Progenitor cell of endocrine pancreas (in vitro differentiated cells): ENCODE measurements at places on chromosomes 11 and 22.

GRCh38 chr22:40782521-40782920 lies 36.6 kb downstream of the SLC25A17 start:
- DNase-seq, result no peak

DNA sequence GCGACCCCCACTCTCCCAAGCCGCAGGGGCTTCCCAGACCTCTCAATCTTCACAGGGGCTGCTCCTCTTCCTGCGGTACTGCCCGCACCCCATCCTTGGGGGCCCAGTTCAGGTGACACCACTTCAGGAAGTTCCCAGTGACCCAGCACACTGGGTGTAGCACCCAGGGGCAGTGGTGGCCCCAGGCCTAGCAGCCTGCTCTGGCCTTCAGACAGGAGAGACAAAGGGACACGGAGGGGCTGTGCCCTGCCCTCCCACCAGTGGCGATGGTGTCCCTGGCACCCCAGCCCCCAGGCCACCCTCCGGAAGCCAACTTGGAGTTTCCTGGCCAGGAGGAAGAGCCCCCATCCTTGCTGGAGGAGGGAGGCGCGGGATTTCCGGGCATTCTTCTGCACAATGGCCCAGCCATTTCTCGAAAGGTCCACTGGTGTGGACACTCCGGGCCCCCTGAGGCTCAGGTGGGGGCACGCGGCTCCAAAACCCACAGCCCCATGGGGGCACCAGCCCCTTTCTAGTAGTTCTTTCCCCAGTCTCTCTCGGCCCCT lies 978 bp upstream of the CLDN5 start:
- no peak for DNase-seq

DNA sequence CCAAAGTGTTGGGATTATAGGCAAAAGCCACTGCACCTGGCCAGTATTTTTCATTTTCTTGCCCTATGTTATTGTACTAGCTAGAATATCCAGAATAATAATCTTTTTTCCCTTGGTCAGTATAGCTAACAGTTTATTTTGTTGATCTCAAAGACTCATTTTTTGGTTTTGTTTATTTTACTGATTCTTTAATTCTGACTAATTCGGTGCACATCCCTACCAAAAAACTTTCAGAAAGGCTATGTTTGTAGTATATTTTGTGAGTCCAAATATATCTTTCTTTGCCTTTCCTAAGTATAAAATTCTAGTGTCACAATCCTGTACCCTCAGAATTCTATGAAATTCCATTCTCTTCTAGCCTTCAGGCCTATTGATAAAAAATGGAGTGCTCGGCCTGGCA lies 84.3 kb downstream of the PHF21A start:
- no peak for DNase-seq

DNA sequence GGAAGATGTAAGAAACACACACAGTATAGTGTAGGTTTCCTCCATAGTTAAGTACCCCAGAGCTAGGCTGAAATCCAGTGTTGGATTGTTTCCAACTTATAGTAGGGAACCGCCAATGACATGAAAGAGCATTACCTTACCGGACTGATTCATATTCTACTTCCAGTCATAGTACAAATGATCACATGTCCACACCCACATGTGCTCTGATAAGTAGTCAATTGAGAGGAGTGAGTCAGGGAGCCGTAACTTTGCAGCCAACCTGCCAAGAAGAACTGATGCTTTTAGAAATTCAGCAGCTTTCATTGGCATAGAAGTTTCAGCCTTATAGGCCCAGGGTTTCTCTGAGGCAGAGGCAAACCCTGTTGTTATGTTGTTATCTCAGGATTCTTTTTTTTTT lies 240.6 kb downstream of the ETS1 start:
- no peak for DNase-seq

DNA sequence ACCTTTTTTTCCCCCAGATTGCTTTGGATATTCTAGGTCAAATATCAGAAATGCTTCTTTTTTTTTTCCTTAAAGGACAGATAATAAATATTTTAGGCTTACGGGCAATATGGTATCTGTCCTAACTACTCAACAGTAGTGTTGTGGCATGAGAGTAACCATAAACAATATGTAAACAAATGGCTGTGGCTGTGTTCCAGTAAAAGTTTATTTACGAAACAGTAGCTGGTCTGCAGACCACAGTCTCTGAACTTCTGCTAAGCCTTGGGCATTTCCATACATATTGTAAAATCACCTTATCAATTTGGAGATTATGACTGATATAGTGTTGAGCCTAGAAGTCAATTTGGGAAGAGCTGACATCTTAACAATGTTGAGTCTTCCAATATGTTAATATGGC lies 139.0 kb upstream of the PITPNB start:
- DNase-seq, result no peak

GRCh38 chr11:35919244-35919643 lies 24.6 kb upstream of the LDLRAD3 start:
- no peak for DNase-seq

- DNase-seq, result no peak
Observed at GRCh38 chr11:103649401-103649895, 387.0 kb upstream of the DDI1 start.

DNA sequence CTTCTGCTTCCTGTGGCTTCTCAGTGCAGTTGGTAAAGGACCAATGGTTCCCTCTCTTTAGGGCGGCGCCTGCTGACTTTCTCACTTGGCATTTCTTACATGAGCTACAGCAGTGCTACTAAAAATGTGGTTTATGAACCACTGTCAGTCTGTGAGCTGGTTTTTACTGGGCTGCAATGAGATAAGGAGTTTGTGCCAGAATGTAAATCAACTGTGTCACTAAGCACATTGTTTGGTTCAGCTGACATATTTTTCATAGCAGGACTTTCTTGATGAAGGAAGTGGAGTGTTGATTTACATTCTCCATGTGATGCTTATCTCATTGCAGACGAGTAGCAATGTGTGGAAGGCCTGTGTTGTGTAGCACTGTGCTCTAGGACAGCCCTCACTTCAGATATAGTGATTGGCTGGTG lies 463.3 kb downstream of the SOX6 start:
- DNase-seq, result no peak

DNA sequence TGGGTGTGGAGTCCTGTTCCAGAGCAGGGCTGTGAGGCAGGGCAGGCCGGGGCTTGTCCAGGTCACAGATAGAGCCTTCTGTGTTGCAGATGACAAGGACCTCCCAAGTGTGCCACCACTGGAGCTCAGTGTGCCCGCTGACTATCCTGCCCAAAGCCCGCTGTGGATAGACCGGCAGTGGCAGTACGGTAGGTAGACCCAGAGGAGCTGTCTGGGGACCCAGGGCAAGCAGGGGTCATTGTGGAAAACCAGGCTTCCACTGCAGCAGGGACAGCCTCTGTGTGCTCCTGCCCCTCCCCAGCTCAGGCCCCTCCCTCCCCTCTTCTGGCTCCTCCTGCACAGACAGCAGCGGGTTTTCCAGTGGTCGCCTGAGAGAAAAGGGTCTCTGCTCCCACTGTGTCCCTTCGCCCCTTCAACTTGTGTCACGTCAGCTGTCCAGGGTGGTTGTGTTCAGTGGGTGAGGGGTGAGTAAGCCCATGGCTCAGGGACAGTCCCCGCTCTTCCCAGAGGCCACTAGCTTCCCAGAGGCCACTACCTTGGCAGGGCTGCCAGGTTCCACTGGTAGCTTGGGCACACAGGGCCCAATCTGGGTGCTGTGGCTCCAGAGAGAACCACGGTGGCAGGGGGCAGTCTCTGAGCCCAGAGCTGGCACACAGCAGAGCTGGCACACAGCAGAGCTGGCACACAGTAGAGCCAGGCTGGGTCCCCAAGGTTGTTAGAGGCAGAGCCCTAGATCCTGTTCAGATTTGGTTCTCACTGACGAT lies 78.4 kb downstream of the MED15 start:
- no peak for DNase-seq

GRCh38 chr22:45286854-45287551 lies 2.3 kb downstream of the UPK3A start:
- no peak for DNase-seq

- no peak for DNase-seq
Observed at GRCh38 chr11:72309641-72310040, 65.7 kb upstream of the PHOX2A start.
